DMS 273 treated with DMSO at 0.1 percent for 48 hours (cell line): ENCODE measurements at places on chromosomes 11 and 22.

- DNase-seq = no peak
These were observed 382.5 kb downstream of the NXPE2 start for GRCh38 chr11:115060840-115061239.

DNA sequence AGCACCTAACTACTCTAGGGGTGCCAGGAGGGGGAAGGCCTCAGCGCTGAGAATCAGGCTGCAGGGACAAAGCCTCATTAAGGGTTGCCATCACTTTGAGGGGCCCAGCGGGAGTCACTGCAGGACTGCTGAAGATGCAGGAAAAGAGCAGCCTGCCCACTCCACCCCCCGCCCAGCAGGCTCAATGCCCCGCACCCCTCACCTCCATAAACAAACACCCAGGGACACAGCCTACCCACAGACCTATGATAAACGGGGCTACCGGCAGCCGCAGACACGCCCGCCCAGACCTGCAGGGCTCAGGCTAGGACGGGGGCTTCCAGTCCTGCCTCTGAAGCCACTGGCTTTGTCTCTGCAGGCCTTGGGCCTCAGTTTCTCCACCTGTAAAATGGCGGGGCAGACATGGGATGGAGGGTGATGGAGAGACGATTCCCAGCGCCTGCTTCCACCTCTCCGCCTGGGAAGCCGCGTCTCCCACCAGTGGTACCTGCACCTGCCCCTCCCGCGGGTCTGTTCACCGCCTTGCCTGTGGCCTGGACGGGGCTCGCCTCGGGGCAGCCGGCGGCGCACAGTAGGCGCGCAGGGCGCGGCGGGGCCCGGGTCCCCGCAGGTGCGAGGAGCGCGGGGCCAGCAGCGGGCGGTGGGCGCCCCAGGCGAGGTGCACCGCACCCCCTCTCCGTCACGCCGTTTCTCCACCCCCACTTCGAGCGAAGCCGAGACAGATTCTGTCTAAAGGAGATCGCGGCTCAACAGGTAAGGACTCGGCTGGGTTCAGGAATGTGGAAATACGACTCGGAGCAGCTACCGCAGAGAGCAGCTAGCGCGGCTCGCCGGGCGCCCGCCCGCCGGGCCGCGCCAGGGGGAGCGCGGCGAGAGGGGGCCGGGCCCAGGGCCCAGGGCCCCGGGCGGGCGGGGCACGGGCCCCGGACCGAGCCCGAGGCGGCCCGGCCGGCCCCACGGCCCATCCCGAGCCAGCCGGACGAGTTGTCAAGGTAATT is 1.5 kb downstream of the WNT7B start:
- DNase-seq = no peak

DNA sequence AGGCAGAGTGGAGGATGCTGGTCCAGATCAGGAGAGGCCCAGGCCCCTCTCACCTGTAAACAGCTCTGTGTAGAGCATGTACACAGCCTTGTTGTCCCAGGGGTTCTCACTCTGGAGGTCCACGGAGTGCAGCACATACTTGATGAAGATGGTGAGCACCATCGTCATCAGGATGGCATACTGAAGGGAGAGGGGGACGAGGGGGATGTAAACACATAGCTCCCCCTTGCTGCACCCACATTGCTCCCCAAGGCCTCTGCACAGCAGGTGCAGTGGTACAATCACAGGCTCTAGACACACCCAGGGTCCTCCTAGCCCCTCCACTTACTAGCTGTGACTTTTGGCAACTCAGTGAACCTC is 2.9 kb downstream of the SYVN1 start:
- no peak for DNase-seq

GRCh38 chr22:43928908-43929307 is 5.3 kb downstream of the PNPLA3 start:
- DNase-seq = no peak

- DNase-seq = no peak
These were observed 1.8 kb downstream of the C11orf54 start for GRCh38 chr11:93743291-93743690.

GRCh38 chr22:20922141-20922751 is 5.0 kb downstream of the CRKL start:
- no peak for DNase-seq

- no peak for DNase-seq
These were observed 259.7 kb downstream of the TTC28 start for GRCh38 chr22:28419919-28420318.

DNA sequence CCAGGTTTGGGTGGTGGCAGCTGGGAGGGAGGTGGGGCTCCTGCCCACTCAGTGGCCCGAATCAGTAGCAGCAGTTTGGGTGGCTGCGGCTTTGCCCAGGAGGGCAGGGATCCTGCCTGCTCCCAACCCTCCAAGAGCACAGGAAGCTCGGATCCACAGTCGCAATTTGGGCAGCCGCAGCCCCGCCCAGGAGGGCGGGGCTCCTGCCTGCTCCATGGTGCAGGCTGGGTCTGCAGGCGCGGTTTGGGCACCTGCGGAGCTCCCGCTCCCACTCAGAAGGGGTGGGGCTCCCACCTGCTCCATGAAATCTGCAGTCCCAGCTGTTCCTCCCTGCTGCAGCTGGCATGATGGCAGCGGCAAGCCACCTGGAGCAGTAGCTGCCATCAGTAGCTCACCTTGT is 38.1 kb upstream of the CALCB start:
- DNase-seq = no peak

- no peak for DNase-seq
These were observed 5.7 kb downstream of the LRP4 start for GRCh38 chr11:46912526-46913150.

GRCh38 chr22:46045459-46046298 is 68.7 kb upstream of the WNT7B start:
- no peak for DNase-seq

DNA sequence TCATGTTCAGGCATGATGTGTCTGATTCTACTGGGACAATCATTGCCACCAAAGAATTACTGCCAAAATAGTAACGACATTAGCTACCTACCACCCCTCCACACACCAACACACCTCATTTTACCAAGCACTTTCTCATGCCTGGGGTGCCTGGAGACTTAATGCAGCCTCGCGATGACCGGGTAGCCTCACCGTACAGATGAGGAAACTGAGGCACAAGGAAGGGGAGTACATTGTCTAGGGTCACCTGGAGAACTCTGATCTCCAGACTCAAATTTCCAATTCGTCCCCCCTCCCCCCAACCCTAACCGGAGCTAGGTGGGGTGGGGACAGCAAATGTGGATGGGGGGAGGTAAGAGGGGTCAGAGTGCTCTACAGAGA is 2.7 kb upstream of the RTN4RL2 start:
- DNase-seq = no peak

DNA sequence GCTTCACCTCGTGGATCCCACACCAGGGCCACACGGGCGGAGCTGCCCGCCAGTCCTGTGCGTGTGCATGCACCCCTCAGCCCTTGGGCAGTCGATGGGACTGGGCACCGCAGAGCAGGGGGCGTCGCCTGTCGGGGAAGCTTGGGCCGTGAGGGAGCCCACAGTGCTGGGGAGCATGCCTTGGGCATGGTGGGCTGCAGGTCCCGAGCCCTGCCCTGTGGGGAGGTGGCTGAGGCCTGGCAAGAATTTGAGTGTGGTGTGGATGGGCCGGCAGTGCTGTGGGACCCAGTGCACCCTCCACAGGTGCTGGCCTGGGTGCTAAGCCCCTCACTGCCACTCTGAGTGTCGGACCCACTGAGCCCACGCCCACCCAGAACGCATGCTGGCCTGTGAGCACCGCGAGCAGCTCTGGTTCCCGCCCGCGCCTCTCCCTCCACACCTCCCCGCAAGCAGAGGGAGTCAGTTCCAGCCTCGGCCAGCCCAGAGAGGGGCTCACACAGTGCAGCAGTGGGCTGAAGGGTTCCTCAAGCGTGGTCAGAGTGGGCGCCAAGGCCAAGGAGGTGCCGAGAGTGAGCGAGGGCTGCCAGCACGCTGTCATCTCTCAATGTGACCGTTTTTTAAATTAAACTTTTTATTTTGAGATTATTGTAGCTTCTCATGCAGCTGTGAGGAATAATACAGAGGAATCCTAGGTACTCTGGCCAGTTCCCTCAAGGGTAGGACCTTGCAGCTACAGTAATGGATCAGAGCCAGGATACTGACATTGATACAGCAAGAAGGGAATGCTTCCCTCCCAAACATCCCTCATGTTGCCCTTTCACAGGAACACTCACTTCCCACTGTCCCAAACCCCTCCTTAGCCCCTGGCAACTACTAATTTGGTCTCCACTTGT is 127.7 kb downstream of the CRYBB2 start:
- no peak for DNase-seq

DNA sequence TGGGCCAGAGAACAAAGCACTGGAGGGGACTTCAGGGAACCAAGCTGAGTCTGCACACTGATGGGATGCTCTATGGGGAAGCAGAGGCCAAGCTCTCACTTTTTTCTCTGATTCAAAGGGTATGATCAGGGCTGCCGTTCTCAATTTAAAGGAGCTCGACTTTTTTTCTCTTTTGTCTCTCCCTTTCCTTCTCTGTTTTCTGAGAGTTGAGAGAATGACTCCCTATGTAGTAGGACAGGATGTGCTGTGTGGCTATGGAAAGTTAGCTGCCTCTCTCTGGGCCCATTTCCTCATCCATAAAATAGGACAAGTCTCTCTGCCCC is 7.9 kb downstream of the ADORA2A start:
- no peak for DNase-seq

DNA sequence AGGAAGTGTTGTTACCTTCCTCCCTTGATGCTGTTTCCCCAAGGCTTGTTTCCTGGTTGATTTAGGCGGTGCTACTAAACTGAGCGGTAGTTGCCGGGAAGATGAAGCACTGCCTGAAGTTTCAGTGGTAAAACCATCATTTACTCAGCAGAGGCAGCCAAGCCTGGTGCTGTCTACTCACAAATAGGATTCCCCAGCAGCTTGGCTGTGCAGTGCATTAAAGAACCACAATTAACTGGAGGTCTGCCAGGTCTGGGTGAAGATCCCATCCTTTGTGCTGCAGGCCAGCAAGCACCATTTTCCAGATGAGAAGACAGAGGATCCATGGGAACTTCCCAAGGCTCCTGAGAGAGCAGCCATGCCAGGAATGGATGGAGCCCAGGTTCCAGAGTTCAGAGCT is 231.9 kb upstream of the E2F8 start:
- DNase-seq = no peak

GRCh38 chr22:48371391-48371790 is 1456.3 kb downstream of the BRD1 start:
- no peak for DNase-seq

DNA sequence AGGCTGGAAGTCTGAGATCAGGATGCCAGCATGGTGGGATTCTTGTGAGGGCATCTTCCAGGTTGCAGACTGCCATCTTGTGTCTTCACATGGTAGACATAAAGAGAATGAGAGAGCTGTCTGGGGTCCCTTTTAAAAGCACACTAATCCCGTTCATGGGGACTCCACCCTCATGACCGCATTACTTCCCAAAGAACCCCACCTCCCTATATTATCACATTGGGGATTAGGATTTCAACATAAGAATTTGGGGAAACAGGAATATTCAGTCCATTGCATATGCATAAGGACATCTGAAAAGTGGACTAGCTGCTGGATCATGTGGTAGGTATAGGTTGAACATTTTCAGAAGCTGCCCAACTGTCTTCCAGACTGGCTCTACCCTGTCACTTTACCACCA is 33.1 kb upstream of the ADORA2A start:
- DNase-seq = no peak

DNA sequence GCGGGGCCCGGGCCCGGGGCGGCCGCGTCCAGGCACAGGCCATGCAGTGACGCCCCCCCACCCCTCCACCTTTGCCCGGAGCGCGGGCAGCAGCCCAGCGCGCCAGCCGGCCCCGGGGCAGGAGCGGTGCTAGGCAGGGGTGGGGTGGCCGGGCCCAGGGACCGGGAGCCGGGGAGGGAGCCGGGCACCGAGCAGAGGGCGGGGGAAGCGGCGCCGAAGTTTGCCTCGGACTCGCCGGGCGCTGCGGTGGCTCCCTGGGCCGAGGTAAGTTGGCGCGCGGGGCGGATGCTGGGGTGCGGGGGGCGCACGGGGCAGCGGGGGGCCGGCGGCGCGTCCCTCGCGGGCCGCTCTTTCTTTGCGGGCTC is 332 bp downstream of the TEAD1 start:
- DNase-seq = no peak

DNA sequence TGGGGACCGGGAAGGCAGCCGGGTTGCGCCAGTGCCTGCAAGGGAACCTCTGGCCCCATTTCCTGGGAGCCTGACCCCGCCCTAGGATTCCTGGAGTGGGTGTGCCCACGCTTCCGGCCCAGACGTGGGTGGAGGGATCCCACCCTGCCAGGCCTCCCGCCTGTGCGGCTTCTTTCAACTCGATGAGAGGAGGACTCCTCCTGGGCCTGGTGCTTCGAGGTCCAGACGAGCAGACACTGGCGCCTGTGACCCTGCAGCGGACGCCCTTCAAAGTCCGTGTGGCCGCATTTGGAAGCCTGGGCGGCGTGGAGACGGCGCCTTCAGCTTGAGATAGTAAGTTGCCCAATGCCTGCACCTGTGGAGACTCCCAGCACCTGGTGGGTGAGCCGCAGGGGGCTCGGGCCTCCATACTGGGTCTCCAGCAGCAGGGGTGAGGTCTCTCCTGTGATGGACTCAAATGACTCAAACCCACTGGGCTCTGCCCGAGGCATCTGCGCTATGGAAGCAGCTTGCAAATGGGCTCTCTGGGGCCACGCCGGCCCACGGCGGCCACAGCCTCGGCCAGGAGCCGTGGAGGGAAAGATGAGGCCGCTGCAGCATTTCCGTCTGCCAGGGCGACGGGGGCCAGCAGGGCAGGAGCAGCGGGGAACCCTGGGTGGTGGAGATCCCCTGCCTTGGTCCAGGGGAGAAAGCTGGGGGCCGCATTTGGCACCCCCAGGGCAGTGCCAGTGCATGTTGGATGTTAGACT is 64.3 kb upstream of the PPARA start:
- no peak for DNase-seq

DNA sequence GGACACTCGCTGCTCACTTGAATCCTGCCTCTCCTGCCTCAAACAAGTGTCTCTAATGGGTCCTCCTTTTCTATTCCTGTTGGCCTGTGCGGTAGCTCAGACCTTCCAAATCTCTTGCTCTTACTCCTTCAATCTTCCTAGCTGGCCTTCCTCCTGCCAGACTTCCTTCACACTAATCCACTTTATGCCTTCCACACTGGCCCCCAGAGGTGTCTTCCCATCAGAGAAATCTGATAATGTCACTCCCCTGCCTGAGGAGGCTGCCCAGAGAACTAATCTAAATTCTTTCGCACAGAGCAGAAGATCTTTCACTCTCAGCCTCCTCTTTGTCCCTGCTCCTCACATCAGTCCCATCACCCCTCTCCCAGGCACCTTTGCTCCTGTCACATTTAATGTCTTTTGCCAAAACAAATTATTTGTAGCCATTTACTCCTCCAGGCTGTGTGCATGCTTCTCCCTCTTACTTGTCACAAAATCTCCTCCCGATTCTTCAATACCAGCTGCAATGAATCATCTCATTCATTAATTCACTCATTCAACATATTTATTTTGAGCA is 175.7 kb downstream of the MAML2 start:
- no peak for DNase-seq

GRCh38 chr22:30143265-30143664 is 63.0 kb downstream of the HORMAD2 start:
- DNase-seq = no peak

- no peak for DNase-seq
These were observed 212.0 kb downstream of the CSNK2A3 start for GRCh38 chr11:11141065-11141464.

GRCh38 chr11:102974552-102975280 is 19.2 kb upstream of the MMP13 start:
- no peak for DNase-seq

GRCh38 chr11:129234978-129235377 is 42.9 kb upstream of the ARHGAP32 start:
- no peak for DNase-seq

- no peak for DNase-seq
These were observed 51.3 kb upstream of the SCUBE2 start for GRCh38 chr11:9142732-9143131.
